ENCODE measurements at places on chromosomes 7 and 10. TPM values are rescaled to one million over a fixed set of nuclear protein-coding genes. Genes with fewer than 3 reads are reported as not detected.
A peak's percentile ranks its signal among the peaks of the same experiment; 100 is the strongest.

- no peaks in the 10 kb centered on the region for H3K27me3 ChIP-seq
- no peak overlapping the region for H3K4me3 ChIP-seq
- DNase-seq, result no peak
- H3K4me1 ChIP-seq, result no peaks in the 10 kb centered on the region
These were observed 594.3 kb downstream of the REEP3 start for GRCh38 chr10:64115471-64115870.

DNA sequence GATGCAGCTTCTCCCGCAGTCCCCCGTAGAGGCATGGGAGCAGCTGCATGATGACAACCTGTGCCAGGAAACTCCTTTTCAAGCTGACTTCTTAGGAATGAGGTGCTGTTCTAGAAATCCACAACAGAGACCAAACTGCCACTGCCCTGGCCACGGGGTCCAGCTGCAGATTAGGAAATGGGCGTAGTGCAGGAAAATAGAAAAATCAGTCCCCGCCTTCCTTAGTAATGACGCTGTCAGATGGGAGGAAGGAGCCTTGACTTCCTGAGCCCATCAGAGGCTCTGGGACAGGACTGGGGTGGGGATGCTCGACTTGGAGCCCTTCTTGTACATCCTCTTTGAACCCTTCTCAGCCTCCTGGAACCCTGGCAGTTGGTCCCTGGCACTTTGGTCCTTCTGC lies 227.8 kb upstream of the GRB10 start:
- no peak overlapping the region for H3K27ac ChIP-seq
- no peak for DNase-seq
- H3K27me3 ChIP-seq, result no peaks in the 10 kb centered on the region
- no peaks in the 10 kb centered on the region for H3K36me3 ChIP-seq
- no peak overlapping the region for H3K4me3 ChIP-seq

ANKRD1 gene
- not detected for total RNA-seq

GRCh38 chr7:112120696-112121217 lies 85.4 kb downstream of the DOCK4 start:
- no peak overlapping the region for H3K4me3 ChIP-seq
- H3K27ac ChIP-seq, result no peak overlapping the region
- no peaks in the 10 kb centered on the region for H3K36me3 ChIP-seq
- no peaks in the 10 kb centered on the region for H3K4me1 ChIP-seq
- H3K27me3 ChIP-seq, result no peaks in the 10 kb centered on the region

- no peak for DNase-seq
- no peak overlapping the region for H3K4me3 ChIP-seq
- no peaks in the 10 kb centered on the region for H3K36me3 ChIP-seq
- H3K4me1 ChIP-seq, result no peaks in the 10 kb centered on the region
- H3K27ac ChIP-seq, result no peak overlapping the region
- H3K27me3 ChIP-seq, result no peaks in the 10 kb centered on the region
These were observed 11.0 kb downstream of the TLL2 start for GRCh38 chr10:96502561-96503282.

NME8 gene
- not detected for total RNA-seq

- H3K27ac ChIP-seq, result peak overlapping the region; percentile 96
- H3K4me3 ChIP-seq, result peak overlapping the region; percentile 84
- H3K4me1 ChIP-seq, result peaks cover 29% of the 10 kb centered on the region
- DNase-seq, result peak; percentile 26
- peaks cover 30% of the 10 kb centered on the region for H3K36me3 ChIP-seq
These were observed 637 bp downstream of the HSPA14 start for GRCh38 chr10:14838582-14839304.

- peaks cover 11% of the 10 kb centered on the region for H3K27me3 ChIP-seq
- H3K27ac ChIP-seq, result no peak overlapping the region
- peaks cover 13% of the 10 kb centered on the region for H3K4me1 ChIP-seq
- no peak overlapping the region for H3K4me3 ChIP-seq
- peak; percentile 58 for DNase-seq
These were observed 36.3 kb downstream of the TRIL start for GRCh38 chr7:28921822-28922221.

COMTD1 gene
- 27.3 TPM for total RNA-seq

GRCh38 chr7:116089293-116089692 lies 58.7 kb upstream of the TFEC start:
- H3K36me3 ChIP-seq, result no peaks in the 10 kb centered on the region
- H3K27me3 ChIP-seq, result no peaks in the 10 kb centered on the region
- DNase-seq, result no peak
- no peak overlapping the region for H3K27ac ChIP-seq
- no peaks in the 10 kb centered on the region for H3K4me1 ChIP-seq
- no peak overlapping the region for H3K4me3 ChIP-seq

DNA sequence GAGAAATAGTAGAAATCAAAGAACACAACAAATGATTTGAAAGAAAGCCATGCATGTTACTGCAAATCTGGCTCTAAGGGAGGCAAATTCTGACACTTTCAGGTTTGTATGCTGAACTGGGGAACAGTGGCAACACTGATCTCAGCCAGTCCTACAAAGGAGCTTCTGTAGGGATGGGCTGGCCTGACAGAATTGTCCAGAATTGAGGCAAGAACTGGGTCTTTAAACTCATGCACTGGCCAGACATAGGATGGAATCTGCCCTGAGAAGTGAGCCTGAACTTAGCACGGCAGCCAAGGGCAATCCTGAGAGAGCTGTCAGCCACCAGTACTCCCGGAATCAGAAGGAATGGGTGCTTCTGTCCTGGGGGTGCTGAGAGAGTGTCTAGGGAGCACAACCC lies 70.9 kb upstream of the RAPGEF5 start:
- H3K4me3 ChIP-seq, result no peak overlapping the region
- no peaks in the 10 kb centered on the region for H3K36me3 ChIP-seq
- H3K27me3 ChIP-seq, result peaks cover 1% of the 10 kb centered on the region
- no peak for DNase-seq
- no peaks in the 10 kb centered on the region for H3K4me1 ChIP-seq

DNA sequence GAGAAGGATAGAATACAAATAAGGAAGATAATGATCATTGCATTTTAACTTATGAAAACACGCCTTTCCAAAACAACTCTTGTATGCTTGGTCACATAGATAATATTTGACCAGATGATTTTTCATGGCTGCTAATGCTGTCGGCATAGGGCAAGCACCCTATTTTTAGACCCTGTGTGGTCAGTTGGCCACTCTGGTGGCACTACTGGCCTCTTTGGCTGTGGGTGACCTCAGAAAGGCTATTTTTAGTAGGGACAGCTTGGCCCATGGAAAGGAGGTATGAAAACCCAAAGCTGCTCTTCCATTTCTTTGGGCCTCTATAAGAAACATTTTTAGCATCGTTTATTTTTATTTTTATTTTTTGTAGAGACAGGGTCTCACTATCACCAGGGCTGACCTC lies 12.3 kb downstream of the BMPER start:
- DNase-seq, result no peak
- no peak overlapping the region for H3K27ac ChIP-seq
- H3K36me3 ChIP-seq, result no peaks in the 10 kb centered on the region
- H3K4me3 ChIP-seq, result no peak overlapping the region

DNA sequence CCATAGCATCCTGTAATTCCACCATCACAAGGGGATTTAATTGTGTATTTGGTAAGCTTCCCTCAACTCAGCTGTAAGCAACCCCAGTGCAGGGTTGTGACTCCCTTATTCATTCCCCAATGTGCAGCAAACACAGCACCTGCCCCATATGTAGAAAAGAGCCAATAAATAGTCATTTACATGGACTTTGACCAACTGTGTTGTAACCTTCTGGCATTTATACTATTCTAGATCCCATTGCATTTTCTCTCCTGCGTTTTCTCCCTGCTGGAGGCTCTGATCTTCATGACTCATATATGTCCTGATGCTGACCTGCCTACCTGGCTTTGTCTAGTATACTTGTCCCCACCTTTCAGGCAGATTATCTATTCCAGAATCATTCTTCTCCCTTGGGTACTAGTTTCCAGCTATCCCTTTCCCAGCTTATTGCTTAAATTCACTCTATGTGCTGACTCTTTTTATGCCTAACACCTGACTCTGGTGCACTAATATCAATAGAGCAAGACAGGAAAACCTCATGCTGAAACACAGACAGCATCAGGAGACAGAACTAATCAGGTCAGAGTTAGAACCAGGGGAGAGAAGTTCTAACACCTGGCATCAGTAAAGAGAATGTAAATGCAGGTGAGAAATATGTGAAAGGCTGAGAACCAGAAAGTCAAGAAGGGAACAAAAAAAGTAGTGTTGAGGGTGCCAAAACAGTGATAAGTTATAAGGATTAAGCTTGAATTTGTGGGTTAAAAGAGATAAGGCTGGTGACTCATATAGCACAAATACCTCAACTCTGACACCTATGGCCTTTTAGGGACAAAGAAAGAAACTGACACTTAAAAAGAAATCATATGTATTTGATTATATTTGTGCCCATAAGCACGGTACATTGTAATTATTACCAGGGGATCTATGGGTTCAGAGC lies 402.7 kb downstream of the IPMK start:
- DNase-seq, result no peak
- no peak overlapping the region for H3K27ac ChIP-seq
- no peaks in the 10 kb centered on the region for H3K36me3 ChIP-seq
- no peak overlapping the region for H3K4me3 ChIP-seq

NOS3 gene
- 21.6 TPM for total RNA-seq

GRCh38 chr7:70884440-70884764 lies 247.5 kb upstream of the GALNT17 start:
- DNase-seq, result no peak
- no peaks in the 10 kb centered on the region for H3K36me3 ChIP-seq
- no peak overlapping the region for H3K4me3 ChIP-seq
- H3K4me1 ChIP-seq, result no peaks in the 10 kb centered on the region

DNA sequence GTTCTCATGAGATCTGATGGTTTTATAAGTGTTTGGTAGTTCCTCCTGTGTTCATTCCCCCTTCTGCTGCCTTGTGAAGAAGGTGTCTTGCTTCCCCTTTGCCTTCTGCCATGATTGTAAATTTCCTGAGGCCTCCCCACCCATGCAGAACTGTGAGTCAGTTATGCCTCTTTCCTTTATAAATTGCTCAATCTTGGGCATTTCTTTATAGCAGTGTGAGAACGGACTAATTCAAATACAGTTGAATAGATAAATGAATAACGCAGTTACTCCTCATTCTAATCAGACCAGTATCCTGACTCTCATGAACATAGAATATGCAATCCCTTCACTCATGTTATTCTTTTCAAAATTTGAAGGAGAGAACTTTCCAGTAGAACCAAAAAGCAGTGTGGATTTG lies 375.0 kb upstream of the FZD8 start:
- DNase-seq, result no peak
- H3K27ac ChIP-seq, result no peak overlapping the region
- H3K4me1 ChIP-seq, result no peaks in the 10 kb centered on the region
- H3K27me3 ChIP-seq, result no peaks in the 10 kb centered on the region

GRCh38 chr7:98795741-98796493 lies 73.9 kb downstream of the TMEM130 start:
- no peak overlapping the region for H3K27ac ChIP-seq
- H3K4me1 ChIP-seq, result peaks cover 4% of the 10 kb centered on the region
- DNase-seq, result no peak
- H3K27me3 ChIP-seq, result peaks cover 2% of the 10 kb centered on the region
- H3K36me3 ChIP-seq, result no peaks in the 10 kb centered on the region
- H3K4me3 ChIP-seq, result no peak overlapping the region

SORCS1 gene
- not detected for total RNA-seq

Measured in activated CD4-positive, alpha-beta T cell treated with anti-CD3 and anti-CD28 coated beads, Interleukin-2, amount 10 ng/mL, durations not matched to agents 7 days and 5 days (primary cell).